Caco-2 (cell line): ENCODE measurements at places on chromosomes 3 and 15. TPM values are rescaled to one million over a fixed set of nuclear protein-coding genes. Genes with fewer than 3 reads are reported as not detected.

Gene TMF1
- total RNA-seq = 30.2 and 35.0 TPM in 2 replicates

Gene ITIH1
- total RNA-seq = 0.49 TPM in 1 of 2 replicates, not detected in the other

Gene AADACL2
- total RNA-seq = not detected in 2 replicates

Gene SLC2A2
- 4.0 and 4.6 TPM in 2 replicates for total RNA-seq

Gene CYP1A2
- total RNA-seq = not detected in 2 replicates

Gene KLHDC8B
- total RNA-seq = 7.4 and 8.8 TPM in 2 replicates

Gene FANCI
- total RNA-seq = 94.2 and 101 TPM in 2 replicates

Gene LHFPL4
- not detected in 2 replicates for total RNA-seq

Gene ZNF619
- 4.9 and 6.8 TPM in 2 replicates for total RNA-seq

Gene PLA2G4D
- total RNA-seq = not detected in 2 replicates

Gene PRR20G
- not detected in 2 replicates for total RNA-seq

Gene PAQR9
- not detected in 2 replicates for total RNA-seq

Gene ABI3BP
- total RNA-seq = not detected in 2 replicates

Gene ANKRD63
- 0.28 and 0.79 TPM in 2 replicates for total RNA-seq

DNA sequence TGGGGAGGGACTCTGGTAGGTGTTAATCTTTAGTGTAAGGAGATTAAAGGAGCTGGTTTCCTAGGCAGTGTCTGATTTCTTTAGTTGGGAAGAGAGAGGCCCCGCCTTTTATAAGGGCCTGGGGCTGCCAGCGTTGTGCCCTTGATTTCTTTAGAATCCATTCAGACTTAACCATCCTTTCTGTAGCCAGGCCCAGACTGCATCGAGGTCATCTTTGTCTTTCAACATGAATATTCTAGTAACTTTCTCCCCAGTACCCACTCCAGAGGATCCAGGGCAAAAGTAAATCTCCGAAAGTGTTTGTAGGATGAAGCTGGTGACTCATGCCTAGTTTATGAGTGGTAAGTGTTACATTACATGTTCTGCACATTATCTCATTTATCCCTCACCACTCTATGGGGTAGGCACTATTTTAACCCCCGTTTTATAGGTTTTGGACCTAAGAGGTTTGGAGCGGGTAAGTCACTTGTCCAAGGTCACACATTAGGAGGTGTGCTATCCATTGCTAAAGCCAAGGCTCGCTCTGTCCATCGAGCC is 11.8 kb upstream of the USP3 start:
- no peak for DNase-seq

DNA sequence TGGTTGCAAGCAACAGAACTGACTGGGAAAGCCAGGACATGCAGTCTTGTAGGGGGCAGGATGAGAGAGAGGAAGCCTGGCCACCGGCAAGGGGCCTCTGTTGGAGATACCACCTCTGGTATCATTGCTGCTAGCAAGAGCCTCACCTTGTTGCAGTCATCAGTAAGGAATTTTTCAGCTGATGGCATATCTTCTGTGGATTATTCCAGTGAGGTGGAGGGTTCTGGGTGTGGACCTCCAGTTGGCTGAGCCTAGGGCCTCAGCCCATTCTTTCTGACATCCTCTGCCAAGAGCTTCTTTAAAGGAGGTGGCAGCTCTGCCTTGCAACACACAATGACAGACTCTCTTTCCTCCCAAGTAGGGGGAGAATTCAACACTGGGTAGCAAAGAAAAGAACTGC is 128.9 kb downstream of the AQP9 start:
- DNase-seq = no peak

- DNase-seq = no peak
Measured at GRCh38 chr3:140568842-140569520, 108.9 kb upstream of the TRIM42 start.

DNA sequence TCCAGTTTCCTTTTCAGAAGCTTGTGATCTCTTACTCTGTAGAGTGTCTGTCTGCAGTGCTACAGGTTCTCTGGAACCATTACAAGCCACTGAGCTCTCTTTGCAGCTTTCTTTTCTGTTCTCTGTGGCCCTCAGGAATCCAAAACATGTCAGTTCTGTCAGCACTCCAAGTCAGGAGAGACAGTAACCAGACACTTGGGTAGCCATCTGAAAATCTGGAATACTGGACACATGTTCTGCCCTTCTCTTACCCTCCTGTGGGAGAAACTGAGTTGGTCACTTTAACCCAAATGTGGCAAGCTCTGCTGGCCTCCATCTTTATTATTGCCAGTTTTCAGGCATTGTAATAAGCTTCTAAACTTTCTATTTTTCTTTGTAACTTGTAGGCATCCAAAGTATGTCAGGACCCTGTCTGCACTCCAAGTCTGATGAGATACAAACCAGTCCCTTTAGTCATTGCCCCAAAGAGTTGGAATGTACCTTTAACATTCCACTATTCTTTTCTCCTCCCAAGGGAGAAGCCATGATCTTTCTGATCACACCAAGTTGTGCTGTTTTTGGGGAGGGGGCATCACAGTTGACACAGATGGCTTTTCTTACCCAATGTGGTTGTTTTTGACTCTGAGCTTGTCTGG is 183.7 kb downstream of the DPH6 start:
- no peak for DNase-seq

- DNase-seq = no peak
Measured at GRCh38 chr3:70771426-70772147, 459.1 kb upstream of the MDFIC2 start.

DNA sequence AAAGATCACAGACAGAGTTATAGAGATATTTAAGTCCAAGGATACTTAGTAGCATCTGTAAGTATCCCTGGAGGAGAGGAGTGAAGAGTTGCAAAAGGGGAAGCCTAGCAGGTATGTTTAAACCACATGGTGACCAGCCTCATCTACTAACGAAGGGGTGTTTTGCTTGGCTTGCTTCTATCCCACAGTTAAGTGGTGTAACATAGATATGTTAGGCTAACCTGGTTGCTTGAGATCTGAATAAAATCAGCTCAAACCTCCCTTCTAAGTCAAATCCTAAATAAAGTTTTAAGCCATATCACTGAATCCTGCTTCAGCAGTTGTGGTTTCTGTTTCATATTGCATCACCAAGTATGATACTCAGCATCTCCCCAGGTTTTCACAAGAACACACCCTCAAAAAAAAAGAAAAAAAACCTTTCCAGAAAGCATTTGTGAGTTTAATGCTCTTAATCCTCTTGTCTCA is 880.2 kb downstream of the ROBO1 start:
- DNase-seq = no peak

- no peak for DNase-seq
Measured at GRCh38 chr3:17979252-17979651, 236.8 kb upstream of the TBC1D5 start.

- no peak for DNase-seq
Measured at GRCh38 chr15:45185903-45186770, 1.6 kb downstream of the SHF start.

DNA sequence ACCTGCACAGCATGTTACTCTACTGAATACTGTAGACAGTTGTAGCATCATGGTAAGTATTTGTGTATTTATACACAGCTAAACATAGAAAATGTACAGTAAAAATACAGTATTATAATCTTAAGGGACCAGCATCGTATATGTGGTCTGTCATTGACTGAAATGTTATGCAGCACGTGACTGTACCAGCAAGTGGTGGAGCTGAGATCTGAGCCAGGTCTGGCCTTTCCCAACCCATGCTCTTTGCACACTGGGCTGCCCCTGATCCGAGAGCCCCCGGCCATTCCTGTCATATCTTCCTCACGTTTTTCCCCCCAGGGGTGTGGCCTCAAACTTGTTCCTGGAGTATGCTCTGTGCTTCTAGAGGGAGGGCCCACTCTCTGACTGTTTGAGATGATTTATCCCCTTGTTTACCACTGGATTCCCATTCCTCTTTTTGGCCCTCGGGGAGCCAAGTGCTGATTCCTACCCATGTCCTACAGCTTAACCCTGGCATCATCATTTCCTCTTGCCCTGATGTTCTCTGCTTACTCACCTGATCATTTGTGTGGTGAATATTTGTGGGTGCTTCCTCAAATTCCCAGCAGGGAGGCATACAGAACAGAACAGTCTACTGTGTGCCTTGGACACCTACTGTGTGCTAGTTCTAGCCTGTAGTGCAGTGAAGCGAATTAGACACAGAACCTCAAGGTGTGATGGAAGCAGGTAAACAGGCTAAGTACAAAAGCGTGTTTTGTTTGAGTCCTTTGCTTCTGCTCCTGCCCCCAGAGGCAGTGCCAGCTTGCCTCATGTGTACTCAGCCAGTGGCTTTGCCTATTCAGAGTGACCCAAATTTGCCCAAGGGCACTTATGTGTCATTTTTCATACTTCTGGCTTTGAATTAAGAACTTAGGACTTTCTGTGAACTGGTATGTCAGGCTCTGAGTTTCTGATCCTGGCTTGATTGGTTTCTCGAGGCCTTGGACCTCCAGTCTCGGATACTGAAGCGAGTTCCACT is 21.0 kb downstream of the CSRNP1 start:
- no peak for DNase-seq

DNA sequence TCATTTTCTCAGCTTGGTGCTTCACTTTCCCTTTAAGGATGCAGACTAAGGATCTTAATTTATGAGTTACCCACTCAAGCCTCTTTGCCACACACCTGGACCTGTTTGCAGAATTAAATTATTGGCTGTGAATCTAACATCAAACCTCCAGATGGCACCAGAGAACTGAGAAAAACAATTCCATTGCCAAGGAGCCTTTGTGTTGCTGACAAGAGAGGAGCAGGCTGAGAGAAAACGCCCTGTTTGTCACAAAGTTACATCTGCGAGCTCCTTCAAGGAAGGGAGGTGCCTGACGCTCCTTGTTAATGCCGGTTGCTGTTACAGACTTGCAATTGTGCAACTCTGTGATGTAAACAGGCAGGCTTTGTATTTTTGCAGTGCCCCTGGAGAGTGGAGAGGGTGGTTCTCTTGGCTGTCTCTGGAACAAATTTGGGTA is 36.3 kb upstream of the TMC3 start:
- DNase-seq = no peak

- DNase-seq = no peak
Measured at GRCh38 chr3:188568736-188569135, 414.8 kb downstream of the LPP start.

GRCh38 chr15:69526081-69527061 is 73.8 kb downstream of the RPLP1 start:
- no peak for DNase-seq

- no peak for DNase-seq
Measured at GRCh38 chr15:73752806-73753193, 351 bp downstream of the INSYN1 start.

GRCh38 chr3:10779293-10779805 is 36.7 kb upstream of the SLC6A11 start:
- DNase-seq = no peak

DNA sequence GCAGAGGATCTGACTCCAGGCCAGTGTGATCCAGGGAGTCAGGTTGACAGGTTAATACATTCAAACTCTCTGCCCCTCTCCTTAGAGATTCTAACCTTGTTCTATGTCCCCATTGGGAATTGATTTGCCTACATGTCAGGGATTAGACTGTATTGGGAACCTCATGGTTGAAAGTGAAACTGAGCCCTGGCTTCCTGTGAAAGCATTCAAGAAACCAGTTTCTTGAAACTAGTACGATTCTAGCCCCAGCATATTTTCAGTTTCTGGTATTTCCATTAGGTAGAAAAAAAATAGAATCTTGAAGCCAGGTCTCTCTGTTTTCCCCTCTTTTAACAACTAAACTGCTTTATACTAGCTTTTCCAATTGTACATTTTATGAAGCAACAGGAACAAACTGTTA is 140.4 kb upstream of the ABI3BP start:
- DNase-seq = no peak

DNA sequence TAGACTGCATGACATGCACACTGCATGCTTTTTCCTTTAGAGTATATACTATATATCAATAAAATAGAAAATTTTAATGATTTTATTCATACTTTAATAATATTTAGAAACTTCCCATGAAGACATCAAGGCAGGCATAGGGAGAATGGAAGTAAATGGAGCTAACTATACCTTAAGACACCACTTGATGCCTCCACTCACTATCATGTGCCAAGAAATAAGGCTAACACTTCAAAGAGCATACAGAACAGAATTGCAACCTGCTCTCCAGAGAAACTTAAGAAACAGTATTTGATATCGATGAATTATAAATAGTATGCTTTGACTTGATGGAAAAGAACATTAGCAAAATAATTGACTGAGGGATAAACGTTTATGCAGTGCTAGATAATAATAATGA is 192.6 kb upstream of the MBNL1 start:
- DNase-seq = no peak

DNA sequence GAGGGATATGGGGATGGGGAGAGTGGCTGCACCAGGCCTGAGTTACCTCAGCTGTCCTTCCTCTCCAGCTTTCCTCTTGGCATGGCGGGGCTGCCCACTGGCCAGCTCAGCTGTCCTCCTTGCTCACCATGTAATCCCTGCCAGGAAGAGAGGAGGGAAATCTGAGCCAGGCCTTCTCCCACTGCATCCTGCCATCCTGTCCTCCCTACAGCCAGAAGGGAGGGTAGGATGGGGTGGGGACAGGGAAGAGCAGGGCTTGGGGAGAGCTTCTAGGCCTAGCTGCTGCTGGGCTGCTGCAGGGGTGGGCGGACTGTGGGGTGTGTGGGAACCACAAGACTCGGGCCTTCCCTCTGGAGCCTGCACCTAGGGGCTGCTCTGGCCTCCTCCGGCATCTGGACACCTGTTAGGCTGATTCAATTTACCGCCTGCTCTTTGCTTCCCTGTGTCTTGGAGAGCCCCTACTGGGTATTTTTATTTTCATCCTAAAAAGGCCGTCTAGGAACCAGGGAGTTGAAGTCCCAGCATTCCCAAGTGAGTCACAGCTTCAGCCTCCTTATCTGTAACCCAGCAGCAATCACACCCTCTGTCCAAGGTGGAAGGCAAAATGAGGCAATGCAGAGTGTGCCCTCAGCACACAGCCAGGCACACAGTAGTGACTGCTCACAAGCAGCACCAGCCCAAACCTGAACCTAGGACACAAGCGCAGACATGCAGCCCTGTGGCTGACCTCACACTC is 13.1 kb upstream of the KY start:
- no peak for DNase-seq
